ENCODE measurements at places on chromosomes 11 and 22.

DNA sequence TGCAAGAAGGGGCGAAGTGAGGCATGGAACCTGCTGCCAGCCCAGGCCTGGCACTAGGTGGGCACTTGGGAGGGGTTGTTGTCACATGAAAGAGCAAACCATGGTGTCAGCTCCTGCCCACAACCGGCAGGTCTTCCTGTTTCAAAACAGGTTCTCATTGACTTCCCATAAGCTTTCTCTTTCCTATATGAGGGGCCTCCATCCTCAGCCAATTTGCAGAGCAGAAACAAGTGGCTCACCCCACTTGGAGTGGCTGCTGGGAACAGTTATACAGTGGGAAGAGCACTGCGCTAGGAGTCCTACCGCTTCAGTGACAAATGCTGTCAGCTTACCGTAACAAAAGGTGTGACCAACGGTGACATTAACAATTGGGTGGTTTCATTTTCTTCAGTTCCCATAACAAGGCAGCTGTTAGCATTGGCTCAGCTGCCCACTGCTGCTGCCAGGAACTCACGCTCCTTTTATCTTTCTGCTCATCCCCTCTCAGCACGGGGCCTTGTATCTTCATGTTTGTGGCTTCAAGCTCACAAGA is 10.2 kb upstream of the SSTR3 start:
- DNase-seq = no peak

GRCh38 chr11:93704237-93704636 is 37.1 kb downstream of the TAF1D start:
- DNase-seq = no peak

DNA sequence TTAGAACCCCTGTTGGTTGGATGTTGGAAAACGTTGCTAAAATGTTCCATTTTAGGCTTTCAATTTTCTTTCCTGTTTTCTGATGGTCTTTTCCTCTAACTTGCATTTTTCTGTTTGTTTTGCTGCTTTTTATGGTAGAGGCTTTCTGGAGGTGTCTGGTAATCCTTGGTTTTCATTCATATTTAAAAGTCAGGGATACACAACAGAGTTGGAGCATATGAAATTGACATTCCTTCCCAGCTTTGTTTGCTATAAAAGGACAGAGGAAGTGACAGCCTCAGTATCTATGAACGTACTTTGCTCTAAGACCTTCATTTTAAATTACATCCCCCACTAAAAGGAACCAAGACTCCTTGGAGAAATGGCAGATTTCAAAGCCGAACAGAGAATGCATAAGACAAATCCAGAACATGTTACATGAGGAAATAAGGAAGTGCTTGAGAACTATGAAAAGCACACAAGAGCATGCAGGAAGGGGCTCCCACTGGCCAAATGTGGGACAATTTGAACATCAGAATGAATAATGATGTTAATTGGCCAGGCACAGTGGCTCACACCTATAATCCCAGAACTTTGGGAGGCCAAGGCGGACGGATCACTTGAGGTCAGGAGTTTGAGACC is 56.7 kb downstream of the PPP6R3 start:
- DNase-seq = no peak

DNA sequence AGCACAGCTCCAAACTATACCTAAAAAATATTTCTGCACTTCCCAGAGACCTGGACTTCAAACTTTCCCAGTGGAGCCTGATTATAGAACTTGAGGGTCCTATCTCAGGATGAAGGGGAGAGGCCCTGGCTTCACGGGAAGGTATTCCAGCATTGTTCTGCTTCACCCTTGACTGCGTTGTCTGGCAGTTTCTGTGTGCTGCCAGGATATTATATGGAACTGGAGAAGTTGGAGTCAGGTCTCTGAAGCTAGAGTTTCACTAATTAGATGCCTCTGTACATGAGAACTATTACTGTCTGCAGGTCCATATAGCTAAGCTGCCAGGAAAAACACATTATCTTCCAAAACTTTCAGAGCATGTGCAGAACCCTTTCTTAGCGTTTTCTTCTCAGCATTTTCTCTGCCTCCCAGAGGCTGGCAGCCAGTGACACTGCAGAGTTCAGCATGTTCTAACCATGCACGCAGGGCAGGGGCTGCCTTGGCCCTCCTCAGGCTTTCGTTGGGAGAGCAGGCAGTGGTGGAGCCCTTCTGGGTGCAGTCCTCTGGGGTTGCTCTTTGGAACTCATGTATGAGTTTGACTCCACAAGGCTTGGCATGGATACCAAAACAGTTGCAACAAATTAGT is 99.3 kb downstream of the CWC15 start:
- DNase-seq = peak; percentile 55

DNA sequence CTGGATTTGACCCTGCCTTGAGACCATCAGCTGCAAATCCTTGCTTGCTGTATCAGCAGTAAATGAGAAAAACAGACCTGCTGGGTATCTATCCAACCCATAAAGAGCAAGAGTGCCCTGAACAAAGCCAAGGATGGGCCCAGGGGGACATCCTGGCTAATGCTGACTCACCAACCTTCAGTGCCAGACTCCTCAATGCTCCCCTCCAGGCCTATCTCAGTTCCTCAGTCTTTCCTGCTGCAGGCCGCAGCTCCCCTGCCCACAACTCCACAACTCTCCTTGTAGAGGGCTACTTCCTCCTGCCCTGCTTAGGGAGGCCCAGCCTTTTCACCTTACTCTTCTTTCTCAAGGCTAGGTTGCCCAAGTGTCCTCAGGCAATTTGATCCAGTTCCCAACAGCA is 2.6 kb downstream of the LAMTOR1 start:
- DNase-seq = no peak

- no peak for DNase-seq
These were observed 29.0 kb downstream of the NUP50 start for GRCh38 chr22:45192701-45193187.

GRCh38 chr22:28123989-28124766 is 205.1 kb upstream of the PITPNB start:
- DNase-seq = no peak

DNA sequence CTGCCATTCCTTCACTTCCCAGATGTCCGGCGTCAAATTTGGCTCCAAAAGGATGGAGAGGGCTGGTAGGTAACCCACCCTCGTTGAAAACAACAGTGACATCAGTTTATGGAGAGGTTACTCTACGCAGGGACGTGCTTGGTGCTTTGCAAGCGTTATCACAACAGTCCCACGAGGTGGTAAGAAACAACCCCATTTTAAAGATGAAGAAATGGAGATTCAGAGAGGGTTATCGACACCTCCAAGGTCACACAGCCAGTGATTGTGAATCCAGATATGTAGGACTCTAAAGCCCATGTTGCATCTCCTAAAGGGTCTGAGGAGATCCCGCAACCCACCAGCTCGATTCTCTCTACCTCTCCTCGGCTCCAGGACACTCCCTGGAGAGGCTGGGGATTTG is 773 bp downstream of the MIAT start:
- DNase-seq = no peak
